ENCODE measurements at places on chromosomes 2 and 18.

DNA sequence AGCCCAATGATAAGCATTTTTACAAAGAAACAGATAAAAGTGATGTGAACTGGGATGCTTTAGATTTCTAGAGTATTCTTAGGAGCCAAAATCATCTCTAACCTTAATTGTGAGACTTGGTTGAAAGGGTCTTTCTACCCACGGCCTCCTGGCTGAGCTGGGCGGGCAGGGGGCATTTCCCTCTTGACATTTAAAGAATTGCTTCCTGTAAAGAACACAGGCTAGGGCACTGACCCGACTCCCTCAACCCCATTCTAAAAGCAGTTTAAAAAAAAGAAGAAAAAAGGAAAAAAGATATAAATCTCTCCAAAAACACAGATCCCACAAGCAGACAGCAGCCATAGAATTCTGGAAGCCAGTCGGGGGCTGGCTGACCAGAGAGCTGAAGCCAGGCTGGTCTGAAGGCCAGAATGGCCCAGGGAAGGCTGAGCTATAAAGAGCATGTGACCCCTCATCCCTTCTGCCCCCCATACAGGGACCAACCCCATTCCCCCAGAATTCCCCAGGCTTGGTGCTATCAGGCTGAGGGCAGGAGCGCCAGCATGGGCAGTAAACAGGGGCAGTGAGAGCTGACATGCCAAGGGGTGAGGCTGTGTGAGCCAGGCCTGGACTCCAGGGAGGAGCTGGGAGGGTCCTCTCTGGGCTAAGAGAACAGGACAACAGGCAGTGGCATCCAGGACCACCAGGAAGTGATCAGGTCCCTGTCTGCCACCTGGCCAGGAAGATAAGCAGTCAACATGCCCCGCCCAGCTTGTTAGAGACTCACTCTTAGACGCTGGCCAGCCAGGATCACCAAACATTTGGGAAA, 188.5 kb downstream of the HDAC4 start:
- no peak for DNase-seq

DNA sequence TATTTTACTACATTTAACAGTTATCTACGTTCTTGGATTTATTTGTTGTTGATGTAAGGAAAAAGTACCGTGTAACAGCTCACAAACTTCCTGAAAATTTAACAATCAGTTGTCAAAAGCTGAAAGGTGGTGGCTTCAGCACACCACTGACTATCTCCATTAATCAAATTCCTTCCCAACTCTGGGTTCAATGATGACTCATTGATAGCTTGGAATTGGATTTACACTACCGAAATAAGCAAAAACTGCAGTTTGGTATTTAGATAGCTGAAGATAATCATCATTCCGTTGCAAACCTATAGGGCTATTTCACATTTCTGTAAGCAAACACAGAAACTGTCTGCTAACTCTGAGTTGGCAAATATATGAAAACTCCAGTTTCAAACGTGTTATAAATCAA, 322.3 kb upstream of the TFPI start:
- no peak for DNase-seq

DNA sequence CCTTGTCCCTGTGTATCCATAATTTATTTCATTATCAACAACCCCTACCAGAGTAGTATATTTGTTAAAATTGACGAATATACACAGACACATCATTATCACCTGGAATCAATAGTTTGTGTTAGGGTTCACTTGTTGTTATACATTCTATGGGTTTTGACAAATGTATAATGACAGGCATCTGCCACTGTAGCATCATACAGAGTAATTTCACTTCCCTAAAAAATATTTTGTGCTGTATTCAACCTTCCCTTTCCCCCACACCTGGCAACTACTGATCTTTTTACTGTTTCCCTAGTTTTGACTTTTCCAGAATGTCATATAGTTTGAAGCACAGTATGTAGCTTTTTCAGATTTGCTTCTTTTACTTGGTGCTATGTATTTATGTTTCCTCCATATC, 132.0 kb downstream of the ZNF804A start:
- DNase-seq: no peak

- no peak for DNase-seq
Observed at GRCh38 chr2:127365211-127365643, 22.5 kb downstream of the MAP3K2 start.

DNA sequence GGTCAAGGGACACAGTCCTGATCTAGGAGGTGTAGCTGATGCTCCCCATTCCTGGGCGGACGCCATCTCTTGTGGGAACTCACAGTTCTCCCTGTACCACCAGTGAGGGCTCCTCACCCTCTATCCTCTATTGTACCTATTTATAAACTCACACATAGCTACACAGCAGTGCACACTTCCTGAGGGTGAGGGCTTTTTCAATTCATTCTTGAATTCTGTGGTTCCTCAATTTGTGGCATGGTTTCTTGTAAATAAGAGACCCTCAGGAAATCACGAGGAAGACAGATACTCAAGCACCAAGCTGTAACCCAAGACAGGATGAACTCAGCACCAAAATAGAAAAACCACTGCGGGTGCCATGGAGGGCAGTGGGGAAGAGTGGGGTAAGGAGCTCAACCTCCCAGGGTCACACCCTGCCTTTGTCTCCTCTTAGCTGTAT, 245.9 kb upstream of the PXDN start:
- DNase-seq: no peak

- DNase-seq: no peak
Observed at GRCh38 chr2:98937906-98938305, 1.9 kb upstream of the CRACDL start.

- no peak for DNase-seq
Observed at GRCh38 chr18:59993560-59993959, 93.8 kb downstream of the PMAIP1 start.

DNA sequence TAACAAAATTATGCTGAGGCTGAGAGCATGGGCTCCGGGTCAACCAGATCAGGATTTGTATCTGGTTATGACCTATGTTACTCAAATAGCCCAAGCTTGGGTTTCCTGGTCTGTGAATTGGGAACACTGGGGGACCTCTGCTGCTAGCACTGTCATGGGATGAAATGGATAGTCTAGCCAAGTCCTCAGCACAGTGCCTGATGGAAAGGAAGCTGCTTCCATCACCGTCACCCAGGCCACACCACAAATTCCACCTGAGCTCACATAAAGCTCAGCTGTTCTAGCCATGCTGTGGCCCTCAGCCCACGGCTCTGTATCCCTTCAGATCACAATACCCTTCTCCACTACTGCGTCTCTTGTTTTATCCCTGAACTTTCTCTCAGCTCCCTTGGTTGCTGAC, 179.6 kb upstream of the SP5 start:
- DNase-seq: no peak

GRCh38 chr2:189347540-189347939, 93.7 kb upstream of the WDR75 start:
- peak; percentile 5 for DNase-seq

GRCh38 chr2:182117196-182117595, 131.5 kb downstream of the PPP1R1C start:
- no peak for DNase-seq

GRCh38 chr18:6482198-6482977, 67.7 kb upstream of the L3MBTL4 start:
- peak; percentile 1 for DNase-seq

- DNase-seq: no peak
Observed at GRCh38 chr2:189629531-189630453, 31.5 kb upstream of the ASNSD1 start.

DNA sequence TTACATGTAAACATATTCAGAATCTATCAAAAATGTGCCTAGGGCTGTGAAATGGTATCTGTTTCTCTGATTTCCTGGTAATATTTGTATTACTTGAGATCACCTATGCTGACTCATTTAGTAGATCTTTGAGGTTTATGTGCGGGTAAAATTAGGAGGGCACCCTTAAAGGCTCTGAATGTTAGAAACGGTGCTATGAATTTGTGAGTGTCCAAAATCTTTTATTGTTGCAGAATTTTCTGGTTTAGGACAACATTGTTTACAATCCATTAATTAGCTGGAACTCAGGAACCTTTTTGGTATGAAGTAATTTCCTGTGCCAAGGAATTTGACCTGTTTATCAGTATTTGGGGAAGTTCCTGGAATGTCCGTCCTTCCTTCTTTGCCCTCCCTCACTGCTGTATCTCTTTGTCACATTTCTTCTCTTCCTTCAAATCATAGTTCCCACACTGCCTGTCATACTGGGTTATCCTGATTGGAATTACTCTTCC, 130.5 kb downstream of the TANC1 start:
- no peak for DNase-seq

GRCh38 chr2:10763461-10763800, 42.0 kb downstream of the ATP6V1C2 start:
- DNase-seq: no peak

- no peak for DNase-seq
Observed at GRCh38 chr2:1806254-1806653, 61.9 kb upstream of the PXDN start.

Data from activated T-cell treated with anti-CD3 and anti-CD28 coated beads, Interleukin-2, amount 50 U/mL, for 72 hours (primary cell).